Stimulated activated CD4-positive, alpha-beta T cell treated with anti-CD3 and anti-CD28 coated beads, Interleukin-15, amount 100 ng/mL, for 1 hour (primary cell): ENCODE measurements at places on chromosomes 6 and 20.

DNA sequence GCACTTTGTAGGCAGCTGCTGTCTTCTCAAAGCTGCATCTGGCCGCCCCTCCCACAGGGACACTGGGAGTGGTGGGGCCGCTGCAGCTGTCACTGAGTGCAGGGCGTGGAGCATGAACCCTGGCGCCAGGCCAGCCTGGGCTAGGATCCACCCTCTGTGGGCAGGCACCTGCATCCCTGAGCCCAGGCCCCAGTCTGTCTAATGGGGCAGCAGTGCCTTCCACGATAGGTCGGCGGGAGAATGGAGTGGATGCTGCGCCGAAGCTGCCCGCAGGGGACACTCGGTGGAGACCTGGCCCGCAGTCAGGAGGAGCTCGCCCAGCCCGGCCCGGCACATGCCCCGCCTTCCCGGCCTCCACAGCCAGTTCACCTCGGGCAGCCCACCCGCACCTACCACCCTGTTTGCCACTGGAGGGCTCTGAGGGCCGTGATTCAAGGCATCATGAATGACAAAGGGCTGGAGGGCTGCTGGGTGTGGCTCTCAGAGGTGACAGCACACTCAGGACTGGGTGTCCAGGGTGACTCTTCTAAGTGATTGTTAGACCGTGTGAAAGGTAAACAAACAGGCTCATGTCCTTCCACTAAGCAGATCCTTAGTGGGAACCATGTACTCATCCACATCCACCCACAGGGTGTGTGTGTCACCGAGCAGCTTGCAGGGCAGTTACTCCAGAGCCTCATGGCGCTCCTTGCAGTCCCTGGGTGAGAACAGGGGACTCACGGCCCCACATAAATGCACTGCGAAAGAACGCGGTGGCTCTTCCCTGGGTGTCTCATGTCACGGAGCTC is 133.9 kb downstream of the AGPAT4 start:
- DNase-seq = no peak

- no peak for DNase-seq
Observed at GRCh38 chr6:88050140-88050818, 2.6 kb downstream of the SPACA1 start.

DNA sequence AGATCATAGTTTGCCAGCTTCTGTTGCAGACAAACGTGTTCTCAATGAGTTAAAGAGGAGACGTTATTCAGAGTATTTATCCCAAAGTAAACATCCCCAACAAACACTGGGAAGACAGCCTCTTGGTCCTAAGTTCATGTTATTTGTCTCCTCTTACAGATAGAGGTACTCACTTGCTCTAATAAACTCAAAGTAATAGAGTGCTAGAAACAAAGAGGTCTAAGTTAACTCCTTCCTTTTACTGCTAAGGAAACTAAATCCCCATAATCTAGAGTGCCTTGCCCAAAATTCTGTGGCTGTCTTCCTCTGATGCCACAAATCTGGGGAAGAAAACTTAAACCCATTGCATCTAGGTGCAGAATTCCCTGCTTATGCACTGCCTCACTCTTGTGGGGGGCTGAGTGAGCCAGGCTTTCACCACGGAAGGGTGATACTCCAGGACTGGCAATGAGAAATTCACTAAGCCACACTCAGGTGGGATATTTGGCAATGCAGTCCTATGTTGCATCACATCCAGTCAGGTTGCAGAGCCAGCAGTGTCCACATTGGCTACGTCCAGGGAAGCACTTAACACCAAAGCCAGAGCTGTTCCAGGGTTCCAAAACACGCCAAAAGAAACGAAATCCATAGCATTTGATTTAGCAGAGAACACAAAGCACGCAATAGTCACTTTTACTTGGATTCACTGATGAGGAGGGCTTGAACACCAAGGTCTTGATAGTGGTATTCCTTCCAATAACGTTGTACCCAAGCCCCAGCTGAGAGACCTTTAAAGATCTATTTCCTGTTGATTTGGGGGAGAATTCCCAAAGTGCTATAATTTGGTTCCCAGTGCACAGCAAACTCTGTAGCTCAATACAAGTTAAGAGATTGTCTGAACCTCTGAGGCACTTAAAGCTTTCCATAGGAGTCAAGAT is 81.0 kb upstream of the FOXQ1 start:
- DNase-seq = no peak

DNA sequence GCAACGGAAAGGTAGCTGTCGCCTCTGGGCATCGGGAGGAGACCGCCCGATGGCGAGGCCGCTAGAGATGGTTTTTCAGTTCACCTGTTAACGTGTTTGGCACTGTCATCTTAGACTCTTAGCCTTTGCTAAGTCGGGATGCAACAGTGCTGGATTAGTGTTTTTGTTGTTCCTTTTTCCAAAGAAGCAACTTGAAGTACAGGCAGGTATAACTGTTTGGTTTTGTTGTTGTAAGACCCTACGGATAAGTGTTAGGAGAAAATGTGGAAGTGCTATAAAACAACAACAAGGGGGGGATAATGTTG is 723 bp downstream of the MANEA start:
- DNase-seq = no peak
